Testis (tissue), 5 donors: ENCODE measurements at places on chromosomes 7 and 10. TPM values are rescaled to one million over a fixed set of nuclear protein-coding genes. Genes with fewer than 3 reads are reported as not detected.
A peak's percentile ranks its signal among the peaks of the same experiment; 100 is the strongest.

Gene COL17A1
- 7.1 TPM for total RNA-seq

- no peak overlapping the region for H3K27ac ChIP-seq
- H3K4me1 ChIP-seq: no peaks in the 10 kb centered on the region
- no peak for DNase-seq
- no peaks in the 10 kb centered on the region for H3K36me3 ChIP-seq
- H3K27me3 ChIP-seq: no peaks in the 10 kb centered on the region
Measured at GRCh38 chr10:94890264-94891022, 48.0 kb upstream of the CYP2C9 start.

- H3K27me3 ChIP-seq: no peaks in the 10 kb centered on the region
- H3K27ac ChIP-seq: no peak overlapping the region
- DNase-seq: no peak
- H3K4me3 ChIP-seq: no peak overlapping the region
- no peaks in the 10 kb centered on the region for H3K4me1 ChIP-seq
Measured at GRCh38 chr7:157670490-157671357, 333.9 kb downstream of the DNAJB6 start.

DNA sequence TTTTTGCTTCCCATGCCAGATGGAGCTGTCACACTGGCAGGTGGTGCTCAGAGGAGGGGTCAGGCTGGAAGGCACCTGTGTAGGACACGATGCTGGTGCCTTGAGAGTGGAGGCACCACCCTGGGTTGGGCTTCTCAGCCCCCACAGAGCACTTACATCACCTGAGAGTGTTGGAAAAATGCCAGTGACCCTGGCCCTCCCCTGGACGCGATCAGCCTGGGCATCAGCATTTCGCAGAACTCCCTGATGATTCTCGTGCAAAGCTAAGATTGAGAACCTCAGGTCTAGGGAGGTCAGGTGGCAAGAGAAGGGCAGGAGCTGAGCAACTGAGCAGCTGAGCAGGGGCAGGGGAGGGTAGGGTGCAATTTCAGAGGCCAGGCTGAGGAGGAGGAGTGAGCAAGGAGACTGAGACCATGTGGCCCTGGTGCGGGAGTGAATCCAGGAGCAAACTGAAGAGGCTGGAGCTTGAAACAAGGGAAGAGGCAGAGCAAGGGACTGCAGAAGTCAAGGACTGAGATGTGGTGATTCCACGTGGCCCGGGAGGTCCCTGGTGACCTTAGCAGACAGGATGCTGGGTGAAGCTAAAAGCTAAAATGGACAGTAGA, 24.7 kb upstream of the GRID1 start:
- H3K4me1 ChIP-seq: peaks cover 3% of the 10 kb centered on the region
- H3K4me3 ChIP-seq: no peak overlapping the region
- H3K27me3 ChIP-seq: no peaks in the 10 kb centered on the region
- no peak overlapping the region for H3K27ac ChIP-seq
- DNase-seq: no peak
- H3K36me3 ChIP-seq: no peaks in the 10 kb centered on the region

DNA sequence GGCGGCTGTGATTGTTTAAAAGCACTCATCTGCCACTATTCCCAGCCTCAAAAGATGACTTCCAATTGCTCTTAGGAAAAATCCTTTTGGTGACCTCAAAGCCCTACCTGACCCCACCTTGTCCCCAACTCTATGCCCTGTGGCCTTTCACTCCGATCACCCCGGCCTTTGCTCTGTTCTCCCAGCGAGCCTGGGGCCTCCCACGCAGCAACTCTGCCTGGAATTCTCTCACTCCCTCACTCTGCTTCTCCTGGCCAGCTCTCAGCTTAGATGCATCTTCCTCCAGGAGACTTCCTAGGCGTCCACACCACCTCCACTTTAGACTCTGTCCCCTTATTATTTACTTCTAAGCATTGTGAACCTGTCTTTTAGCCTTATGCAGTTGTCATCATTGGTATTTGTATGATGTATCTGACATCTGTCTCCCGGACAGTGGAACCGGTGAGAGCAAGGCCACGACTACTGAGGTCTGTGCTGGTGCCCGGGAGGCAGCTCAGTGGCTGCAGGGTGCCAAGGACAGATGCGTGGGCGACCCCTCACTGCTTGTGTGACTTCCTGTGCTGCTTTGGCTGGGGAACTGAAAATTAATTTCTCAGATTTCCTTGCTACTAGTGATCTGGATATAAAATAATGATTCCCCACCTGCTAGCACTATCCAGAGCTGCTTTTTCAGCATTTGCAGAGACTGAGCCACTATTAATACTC, 63.0 kb downstream of the PIP4K2A start:
- H3K4me1 ChIP-seq: peaks cover 24% of the 10 kb centered on the region
- DNase-seq: peak; percentile 52
- H3K27me3 ChIP-seq: no peaks in the 10 kb centered on the region
- H3K27ac ChIP-seq: no peak overlapping the region

- H3K4me1 ChIP-seq: no peaks in the 10 kb centered on the region
- DNase-seq: no peak
- no peaks in the 10 kb centered on the region for H3K36me3 ChIP-seq
- H3K27ac ChIP-seq: no peak overlapping the region
- H3K27me3 ChIP-seq: no peaks in the 10 kb centered on the region
Measured at GRCh38 chr7:66549466-66549865, 79.2 kb upstream of the KCTD7 start.

GRCh38 chr10:125265579-125265955, 105.2 kb upstream of the CTBP2 start:
- H3K27me3 ChIP-seq: no peaks in the 10 kb centered on the region
- H3K27ac ChIP-seq: no peak overlapping the region
- H3K4me1 ChIP-seq: no peaks in the 10 kb centered on the region

DNA sequence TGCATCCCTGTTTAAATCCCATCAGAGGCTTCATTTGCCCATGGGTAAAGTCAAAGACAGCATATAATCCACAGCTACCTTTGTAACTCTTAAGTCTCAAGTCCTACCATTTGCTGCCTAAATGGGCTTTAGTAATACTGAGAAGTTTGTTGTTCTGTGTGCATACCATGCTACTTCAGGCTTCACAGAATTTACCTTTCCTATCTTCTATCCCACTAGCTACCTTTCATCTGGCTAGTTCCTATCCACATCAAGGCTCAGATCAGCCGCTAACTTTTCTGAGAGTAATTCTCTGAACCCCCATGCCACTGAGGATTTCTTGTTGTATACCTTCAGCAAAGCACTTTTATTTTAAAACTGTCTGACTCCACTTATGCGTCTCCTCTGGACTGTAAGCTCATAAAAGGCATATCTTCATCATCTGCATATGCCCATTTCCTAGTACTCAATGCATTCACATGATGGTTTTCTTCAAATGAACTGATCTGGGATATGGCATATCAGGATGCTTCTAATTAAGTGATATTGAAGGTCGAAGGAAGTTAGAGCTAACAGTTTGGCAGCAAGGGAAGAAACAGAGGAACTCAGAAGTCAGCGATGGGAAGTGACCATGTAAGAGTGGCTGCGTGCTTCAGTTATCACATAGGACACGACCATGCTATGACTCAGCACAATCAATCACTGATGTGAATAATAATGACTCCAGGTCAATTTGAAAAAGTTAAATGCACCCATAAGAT, 283.9 kb upstream of the DKK1 start:
- no peak overlapping the region for H3K27ac ChIP-seq
- H3K36me3 ChIP-seq: no peaks in the 10 kb centered on the region
- no peaks in the 10 kb centered on the region for H3K4me1 ChIP-seq
- no peaks in the 10 kb centered on the region for H3K27me3 ChIP-seq
- no peak for DNase-seq
- H3K4me3 ChIP-seq: no peak overlapping the region

DNA sequence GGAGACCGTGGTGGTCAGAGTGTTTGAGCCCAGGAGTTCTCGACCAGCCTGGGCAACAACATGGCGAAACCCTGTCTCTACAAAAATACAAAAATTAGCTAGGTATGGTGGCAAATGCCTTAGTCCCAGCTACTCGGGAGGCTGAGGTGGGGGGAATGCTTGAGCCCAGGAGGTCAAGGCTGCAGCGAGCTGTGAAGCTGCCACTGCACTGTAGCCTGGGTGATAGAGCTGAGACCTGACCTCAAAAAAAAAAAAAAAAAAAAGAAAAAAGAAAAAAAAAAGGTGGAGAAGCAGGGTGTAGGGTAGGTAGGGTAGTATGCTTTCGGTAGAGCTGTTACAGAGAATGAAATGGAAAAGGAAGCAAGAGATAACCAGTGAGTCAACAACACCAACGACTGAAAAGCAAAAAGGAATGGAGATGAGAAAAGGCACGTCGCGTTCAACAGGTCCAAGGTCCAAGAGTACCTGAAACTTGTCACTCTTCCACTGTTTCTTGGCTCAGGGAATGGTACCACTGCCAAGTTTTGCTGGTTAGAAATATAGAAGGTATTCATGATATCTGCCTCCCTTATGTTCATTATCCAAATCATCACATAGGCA, 4.3 kb upstream of the RSBN1L start:
- no peak overlapping the region for H3K4me3 ChIP-seq
- no peaks in the 10 kb centered on the region for H3K27me3 ChIP-seq
- DNase-seq: no peak
- no peak overlapping the region for H3K27ac ChIP-seq
